ENCODE measurements at places on chromosomes 13 and 19.

DNA sequence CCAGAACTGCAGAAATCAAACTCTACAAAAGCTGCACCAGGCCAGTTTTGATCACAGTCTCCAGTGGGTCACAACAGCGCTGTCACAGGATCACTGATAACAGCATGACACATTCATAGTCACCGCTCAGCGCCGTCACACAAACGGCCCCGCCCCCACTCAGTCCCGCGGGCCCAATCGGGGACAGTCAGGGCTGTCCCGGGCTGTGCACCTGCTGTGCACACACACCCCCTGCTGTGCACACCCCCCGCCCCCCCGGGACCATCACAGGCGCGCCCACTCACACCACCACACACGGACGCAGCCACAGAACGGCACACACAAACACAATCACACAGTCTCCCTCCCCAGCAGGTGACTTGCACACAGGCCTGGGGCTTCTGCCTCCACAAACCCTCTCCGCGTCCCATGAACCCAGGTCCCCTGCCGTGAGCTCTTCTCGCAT, 435 bp upstream of the ZNF382 start:
- DNase-seq: peak; percentile 81

DNA sequence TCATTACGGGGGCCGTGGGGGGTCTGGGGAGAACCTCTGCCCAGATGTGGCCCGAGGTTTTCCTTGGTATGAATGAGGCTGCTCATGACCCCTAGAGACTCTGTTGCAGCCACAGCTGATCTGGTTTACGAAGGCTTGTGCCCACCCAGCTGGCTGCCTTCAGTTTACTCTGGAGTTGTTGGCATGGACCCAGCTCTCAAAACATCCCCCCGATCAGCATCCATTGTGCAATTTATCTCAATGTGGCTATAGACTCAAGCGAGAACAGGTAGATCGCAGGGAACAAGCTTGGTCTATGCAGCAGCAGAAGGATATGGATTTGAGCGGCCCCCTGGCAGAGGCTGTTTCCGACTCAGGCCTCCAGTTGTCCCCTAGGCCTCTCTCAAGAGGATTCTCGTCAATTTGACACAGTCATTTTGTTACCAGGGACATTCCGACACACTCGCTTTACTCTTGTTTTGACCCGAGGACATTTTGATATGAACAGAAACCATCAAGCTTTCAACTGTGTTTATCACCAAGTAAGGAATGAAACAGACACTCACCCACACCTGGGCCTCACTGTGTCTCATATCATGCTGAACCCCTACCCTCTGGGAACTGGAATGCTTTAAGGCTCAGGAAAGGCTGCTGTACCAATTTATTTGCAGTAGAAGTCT, 161.5 kb downstream of the KATNAL1 start:
- DNase-seq: no peak

DNA sequence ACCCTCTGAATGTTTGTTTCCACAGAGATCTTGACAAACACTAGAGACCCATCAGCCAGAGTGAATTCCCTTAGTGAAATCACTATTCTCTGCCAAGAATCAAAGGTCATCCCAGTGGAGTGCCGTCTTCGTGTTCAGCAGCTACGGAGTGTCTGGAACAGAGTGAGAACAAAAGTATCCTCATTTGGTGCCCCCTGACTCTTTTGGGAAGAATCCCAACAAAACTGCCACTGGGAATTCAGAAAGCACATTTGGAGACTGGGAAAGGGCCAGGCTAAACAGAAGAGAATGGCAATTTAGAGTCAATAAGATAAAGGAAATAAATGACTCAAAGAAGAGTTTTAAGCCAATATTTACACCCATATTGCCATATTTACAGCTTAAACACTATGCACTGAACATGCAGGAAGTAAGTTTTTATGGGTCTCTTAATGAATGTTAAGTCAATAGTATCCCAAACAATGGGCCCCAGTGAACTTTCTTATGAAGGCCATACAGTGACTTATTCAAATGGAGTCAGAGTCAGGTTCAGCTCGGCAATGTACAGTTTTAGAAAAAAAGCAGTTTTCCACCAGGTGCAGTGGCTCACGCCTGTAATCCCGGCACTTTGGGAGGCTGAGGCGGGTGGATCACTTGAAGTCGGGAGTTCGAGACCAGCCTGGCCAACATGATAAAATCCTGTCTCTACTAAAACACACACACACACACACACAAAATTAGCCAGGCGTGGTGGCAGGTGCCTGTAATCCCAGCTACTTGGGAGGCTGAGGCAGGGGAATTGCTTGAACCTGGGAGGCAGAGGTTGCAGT, 392.6 kb downstream of the KLF5 start:
- DNase-seq: no peak

DNA sequence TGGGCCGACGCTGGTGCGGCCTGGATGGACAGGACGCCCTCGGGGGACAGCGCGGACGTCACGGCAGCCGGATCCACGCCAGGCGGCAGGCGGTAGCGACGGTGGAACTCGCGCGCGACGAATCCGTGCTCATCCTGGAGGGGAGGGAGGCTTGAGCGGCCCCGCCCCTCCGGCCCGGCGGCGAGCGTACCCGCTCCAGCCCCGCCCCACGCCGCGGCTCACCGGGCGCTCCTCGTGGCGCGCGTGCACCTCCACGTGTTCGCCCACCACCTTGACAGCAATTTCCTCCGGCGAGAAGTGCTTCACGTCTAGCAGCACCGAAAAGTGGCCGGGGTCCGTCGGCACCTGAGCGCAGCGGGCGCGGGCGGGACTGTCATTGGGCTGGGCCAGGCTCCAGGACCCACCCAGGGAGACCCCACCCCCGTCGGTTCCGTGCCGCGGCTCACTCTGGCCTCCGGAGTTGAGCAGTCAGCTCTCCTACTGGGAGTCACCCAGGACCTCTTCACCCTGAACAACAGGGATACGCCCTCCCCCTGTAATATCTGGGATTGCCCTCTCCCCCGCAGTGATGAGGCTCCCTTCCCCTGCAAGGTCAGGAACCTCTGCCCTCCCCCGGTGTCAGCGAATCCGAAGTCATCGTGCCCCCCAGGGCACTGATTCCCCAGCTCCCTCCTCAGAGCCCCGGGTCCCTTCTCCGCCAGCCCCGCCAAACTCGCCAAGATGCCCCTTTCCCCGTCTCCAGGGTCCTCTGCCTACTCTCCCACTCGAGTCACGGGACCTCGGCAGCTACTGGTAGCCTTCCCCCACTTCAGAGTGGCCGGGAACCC, 1.1 kb downstream of the HSPB6 start:
- DNase-seq: peak; percentile 40

DNA sequence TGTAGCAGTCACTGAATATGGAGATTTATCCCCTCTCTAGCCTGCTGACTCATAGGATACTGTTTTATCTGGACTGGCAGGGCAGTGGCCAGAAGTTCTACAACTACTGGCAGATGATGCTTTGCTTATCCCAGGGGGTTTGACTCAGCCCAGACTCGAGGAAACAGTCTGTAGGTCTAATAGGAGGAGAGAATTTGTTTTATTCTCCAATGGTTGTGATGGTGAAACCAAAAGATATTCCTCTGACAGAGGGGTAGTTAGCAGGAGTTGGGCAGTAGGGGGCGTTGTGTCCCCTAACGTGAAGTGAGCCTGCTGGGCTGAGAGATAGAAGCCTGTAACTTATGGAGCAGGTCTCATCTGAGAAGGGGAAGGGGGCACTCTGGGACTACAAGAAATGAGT, 74.9 kb downstream of the WTIP start:
- no peak for DNase-seq

- DNase-seq: no peak
Observed at GRCh38 chr13:31824705-31825517, 85.6 kb downstream of the RXFP2 start.
